Small intestine (tissue), 16 donors: ENCODE measurements at places on chromosomes 5 and 9. TPM values are rescaled to one million over a fixed set of nuclear protein-coding genes. Genes with fewer than 3 reads are reported as not detected.

RORB gene
- 0.01 TPM for polyA plus RNA-seq

FUBP3 gene
- 19.7 TPM for polyA plus RNA-seq

SLC28A3 gene
- not detected for polyA plus RNA-seq

PPP1R26 gene
- polyA plus RNA-seq = 9.8 TPM

IL7R gene
- 2.9 TPM for polyA plus RNA-seq

SLC36A3 gene
- not detected for polyA plus RNA-seq

GPR21 gene
- not detected for polyA plus RNA-seq

TTF1 gene
- polyA plus RNA-seq = 15.0 TPM

ECSCR gene
- 10.5 TPM for polyA plus RNA-seq
